ENCODE measurements at places on chromosomes 1 and 21.

GRCh38 chr1:163614361-163614760 is 292.6 kb downstream of the NUF2 start:
- DNase-seq, result no peak

GRCh38 chr1:53982034-53982762 is 35.8 kb downstream of the LDLRAD1 start:
- DNase-seq, result no peak

GRCh38 chr1:237043846-237044636 is 2.1 kb downstream of the RYR2 start:
- no peak for DNase-seq

DNA sequence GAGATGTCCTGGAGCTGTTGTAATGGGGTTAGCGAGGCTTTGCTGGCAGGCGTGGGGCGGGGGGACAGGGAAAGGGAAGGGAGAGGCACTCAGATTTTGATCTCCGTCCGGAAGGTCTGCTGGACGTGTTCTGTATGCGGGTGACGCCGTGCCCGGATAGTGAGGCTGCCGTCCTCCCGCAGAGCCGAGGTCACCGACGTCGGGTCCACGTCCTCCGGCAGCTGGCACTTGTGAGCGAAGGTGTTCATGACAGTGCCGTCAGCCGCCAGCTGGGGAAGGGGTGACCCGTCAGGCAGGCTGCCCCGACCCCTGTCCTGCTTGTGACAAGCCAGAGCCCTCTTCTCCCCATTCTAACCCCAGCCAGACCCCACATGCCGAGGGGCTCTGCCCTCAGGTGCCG is 2.4 kb downstream of the HSPB7 start:
- no peak for DNase-seq

- no peak for DNase-seq
Observed at GRCh38 chr1:26364956-26365355, 7.6 kb downstream of the ZNF683 start.

- DNase-seq, result no peak
Observed at GRCh38 chr1:43512681-43513080, 18.0 kb upstream of the PTPRF start.

GRCh38 chr1:97877307-97877706 is 43.5 kb downstream of the DPYD start:
- DNase-seq, result no peak

DNA sequence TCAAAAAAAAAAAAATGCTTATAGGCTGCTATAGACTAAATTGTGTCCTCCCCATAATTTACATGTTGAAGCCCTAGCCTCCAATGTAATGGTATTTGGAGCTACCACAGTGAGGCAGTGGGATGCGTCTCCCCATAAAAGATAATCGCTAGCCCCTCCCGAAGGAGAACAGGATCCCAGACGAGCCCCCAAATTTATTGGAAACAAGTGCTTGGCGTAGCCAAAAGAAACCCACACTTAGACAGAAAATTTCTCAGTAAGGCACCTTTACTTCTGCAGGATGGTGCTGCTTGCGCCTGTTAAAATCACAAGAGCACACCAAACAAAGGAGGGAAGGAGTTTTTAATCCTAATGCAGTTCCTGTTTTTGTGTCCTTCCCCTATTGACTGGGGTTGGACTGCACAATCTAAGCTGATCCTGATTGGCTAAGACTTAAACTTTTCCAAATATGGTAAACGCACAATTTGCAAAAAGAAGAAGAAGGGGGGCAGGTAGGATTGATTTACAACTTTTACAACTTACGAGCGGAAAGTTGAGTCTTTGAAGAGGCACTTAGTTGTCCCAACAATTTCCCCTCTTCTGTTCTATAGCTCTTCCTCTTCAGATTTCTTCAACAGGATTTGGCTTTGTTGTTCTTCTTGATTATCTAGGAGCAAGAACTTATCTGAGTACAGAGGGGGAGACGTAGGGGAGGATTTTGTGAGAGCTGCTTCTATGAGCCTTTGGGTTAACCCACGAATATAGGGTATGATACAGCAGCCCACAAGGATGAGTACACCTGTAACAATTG is 3.0 kb upstream of the IPP start:
- DNase-seq, result no peak

- no peak for DNase-seq
Observed at GRCh38 chr1:2043886-2044285, 6.3 kb upstream of the PRKCZ start.

- DNase-seq, result no peak
Observed at GRCh38 chr21:38077569-38077968, 161.3 kb upstream of the KCNJ6 start.
